ENCODE measurements at places on chromosomes 3 and 15. TPM values are rescaled to one million over a fixed set of nuclear protein-coding genes. Genes with fewer than 3 reads are reported as not detected.

- DNase-seq = no peak
Measured at GRCh38 chr15:81225161-81225671, 28.5 kb downstream of the IL16 start.

The IQCF5 gene
- total RNA-seq = not detected

- no peak for DNase-seq
Measured at GRCh38 chr15:57854531-57854930, 148.0 kb downstream of the POLR2M start.

The GHSR gene
- not detected for total RNA-seq

DNA sequence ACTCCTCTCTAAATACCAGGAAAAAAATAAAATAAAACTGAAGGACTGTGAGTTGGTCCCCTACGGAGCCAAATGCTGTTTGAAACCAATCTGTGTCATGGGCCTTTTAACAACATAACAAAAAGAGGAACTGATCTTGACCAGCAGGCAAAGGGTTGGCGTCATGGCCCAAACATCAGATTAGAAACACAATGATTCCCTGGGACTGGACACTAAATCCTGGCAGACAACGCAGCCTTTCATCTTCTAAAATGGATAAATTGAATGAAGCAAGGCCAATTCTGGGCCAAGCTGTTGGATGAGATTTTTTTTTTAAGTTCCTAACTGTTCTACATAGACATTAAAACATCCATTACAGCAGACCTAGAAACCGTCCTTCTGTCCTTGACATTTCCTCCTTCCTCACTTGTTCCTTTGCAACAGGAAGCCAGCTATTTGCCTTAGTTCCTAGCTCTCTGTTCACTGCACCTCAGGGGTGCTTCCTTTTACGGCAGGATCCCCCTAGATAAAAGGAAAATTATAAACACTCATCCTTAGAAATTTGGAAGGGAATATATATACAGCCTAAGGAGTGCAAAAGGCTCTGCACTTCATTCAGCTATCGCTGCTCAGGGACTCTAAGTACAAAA, 21.6 kb upstream of the TAFA4 start:
- DNase-seq = peak; percentile 16

GRCh38 chr15:26017665-26018064, 154.5 kb upstream of the ATP10A start:
- no peak for DNase-seq

The GOLGA8H gene
- 0.49 TPM for total RNA-seq

GRCh38 chr15:40743921-40744814, 10.9 kb downstream of the RMDN3 start:
- no peak for DNase-seq

The CHRNA7 gene
- 1.3 TPM for total RNA-seq

All from HepG2 (cell line).